SJSA1 (cell line): ENCODE measurements at places on chromosomes 7 and 10. TPM values are rescaled to one million over a fixed set of nuclear protein-coding genes. Genes with fewer than 3 reads are reported as not detected.

DNA sequence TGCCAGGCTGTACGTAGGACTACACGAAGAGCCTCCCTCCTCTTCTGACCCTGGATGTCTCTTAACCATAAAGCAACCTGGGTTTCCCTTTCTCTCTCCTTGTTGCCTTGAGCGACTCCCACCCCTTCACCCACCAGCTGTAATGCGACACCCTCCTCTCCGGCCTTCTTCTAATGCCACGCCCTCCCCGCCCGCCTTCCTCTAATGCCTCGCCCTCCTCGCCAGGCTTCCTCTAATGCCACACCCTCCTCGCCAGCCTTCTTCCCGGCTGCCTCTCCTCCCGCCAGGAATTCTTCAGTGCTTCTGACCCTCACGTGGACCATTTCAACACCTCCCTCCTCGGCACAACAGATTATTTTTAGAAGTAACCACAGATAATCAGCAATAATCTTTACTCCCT lies 348.5 kb upstream of the SHH start:
- no peak for DNase-seq

DNA sequence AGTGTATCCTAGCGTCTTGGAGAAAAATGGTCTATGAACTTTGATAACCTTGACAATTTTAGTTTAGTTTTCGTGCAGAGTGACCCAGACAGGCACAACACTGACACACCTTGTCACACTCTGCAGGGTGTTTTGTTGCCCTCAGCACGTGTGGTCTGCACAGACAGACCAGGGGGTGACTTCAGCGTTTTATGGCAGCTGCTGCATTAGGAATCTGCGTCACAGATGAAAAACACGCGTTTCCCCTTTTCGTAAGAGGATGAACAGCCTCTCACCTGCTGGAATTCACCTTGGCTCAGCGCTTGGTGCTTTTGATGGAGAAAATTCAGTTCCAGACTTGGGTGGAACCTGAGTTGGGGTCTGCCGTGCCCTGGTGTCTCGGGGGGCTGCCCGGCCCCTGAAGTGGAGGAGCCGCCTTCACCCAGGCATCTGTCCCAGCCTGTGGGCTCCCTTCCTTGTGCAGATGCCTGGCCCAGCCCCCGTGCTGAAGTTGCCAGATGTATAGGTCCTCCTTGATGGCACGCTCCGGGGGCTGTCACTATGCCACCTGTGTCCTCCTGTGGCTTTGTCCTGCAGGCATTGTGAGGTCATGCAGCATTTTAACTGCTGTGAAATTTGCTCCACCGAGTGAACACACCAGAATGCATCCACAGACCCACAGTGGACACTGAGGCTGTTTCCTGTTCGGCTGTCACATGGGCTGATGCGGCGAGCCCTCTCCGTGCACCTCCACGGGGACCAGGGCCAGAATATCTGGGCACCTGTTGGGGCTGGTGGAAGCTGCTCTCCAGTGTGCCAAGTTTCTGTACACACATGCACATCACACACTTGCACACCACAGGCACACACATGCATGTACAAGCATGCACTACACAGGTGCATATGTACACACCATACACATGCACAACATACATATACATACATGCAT lies 18.3 kb downstream of the INPP5A start:
- DNase-seq = no peak

- DNase-seq = no peak
Observed at GRCh38 chr7:142478479-142479220, 220.8 kb upstream of the PRSS58 start.

DNA sequence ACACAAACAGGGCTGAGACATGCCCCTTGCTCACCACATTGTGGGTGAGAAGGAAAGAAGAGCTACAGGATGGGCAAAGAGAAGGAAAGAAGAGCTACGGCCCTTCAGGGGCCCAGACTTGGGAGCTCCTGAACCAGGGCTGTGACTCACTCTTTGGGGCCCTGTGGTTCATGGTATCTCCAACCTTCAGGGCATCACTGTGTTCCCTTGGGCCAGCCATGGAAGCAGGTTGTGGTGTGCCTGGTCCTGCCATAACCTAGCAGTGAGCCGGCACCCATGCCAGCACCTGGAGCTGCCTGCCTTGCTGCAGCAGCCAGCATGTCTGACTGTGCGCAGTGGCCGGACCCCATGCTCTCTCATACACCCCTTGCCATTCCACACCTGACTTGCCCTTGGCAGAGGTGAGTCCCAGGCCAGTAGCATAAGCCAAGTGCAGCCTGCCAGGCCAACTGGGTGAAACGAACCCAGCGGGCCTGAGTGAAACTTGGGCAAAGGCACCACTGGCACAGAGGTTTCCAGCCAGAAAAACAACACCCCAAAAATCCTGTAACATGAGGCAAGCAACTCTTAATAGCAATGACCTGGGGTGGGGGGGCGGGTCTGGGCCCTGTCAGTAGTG lies 89.0 kb upstream of the CACUL1 start:
- no peak for DNase-seq

DNA sequence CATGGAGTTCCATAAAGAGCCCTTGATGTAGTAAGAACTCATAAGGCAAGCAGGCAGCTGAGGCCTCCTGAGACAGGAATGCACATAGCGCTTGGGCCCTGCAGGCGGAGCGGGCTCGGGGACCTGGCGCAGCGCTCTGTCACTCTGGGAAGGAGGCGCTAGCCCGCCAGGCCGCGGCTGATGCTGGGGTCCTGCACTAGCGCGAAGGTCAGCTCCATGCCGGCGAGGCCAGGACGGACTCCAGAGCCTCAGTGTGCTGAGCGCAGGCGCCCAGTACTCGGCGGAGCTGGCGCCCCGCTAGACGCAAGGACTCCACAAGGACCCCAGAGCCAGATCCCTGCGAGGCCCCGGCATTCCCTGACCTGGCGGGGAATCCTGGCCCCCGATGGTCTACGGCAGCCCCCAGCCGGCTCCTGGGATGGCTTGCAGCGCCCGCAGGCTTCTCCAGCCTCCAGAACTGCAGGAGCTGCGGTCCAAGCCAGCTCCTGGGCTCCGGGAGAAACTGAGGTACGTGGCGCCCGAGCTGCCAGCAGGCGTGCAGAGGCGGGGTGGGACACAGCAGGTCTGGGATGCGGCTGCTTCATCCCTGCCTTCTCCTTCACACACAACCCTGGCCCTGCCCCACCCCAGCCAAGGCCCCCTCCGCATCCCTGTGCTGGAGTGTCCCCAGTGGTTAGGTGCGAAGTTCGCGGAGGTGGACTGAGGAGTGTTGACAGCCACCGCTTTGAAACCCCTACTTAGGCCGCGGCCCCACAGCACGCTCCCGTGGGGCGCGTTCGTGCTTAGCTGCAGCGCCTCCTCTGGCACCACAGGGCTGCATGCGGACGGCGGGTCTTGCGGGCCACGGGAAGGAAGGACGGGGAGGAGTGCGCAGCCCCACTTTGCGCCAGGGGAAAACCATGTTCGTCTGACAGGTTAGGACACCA lies 761.5 kb upstream of the POM121L12 start:
- no peak for DNase-seq

ADAM8 gene
- total RNA-seq = 0.03 TPM in 1 of 2 replicates, not detected in the other

ACSM6 gene
- total RNA-seq = not detected in 2 replicates

- no peak for DNase-seq
Observed at GRCh38 chr10:70657041-70657440, 15.3 kb upstream of the ADAMTS14 start.

DNA sequence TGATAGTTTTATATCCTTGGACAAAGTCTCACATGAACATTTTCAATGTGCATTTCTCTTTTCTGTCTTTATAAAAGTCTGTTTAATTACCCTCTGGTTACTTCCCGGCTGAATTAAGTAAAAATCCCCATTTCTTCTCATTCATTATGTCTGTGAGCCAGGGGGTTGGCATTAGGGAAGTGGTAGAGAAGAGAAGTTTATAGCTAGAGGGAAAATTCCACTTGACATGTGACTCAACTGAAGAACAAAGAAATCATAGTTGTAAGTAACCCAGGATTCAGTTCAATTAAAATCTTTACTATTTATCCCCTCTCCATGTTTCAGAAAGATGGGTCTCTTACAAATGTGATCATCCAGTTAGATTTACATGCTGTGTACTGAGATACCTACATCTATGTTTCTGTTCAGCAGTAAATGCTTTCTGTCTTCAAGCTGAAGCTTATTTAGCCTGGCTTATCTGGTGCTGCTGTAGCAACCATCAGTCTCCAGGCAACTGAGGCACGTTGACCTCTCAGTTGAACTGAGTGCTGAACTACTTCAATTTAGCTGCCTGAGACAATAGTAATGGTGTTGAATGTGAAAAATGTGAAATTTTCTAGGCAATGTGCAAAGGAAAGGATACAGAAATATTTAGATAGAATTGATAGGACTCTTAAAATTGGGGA lies 181.6 kb downstream of the MLLT10 start:
- peak; percentile 37 for DNase-seq

OR9A2 gene
- total RNA-seq = not detected in 2 replicates

LIPN gene
- not detected in 2 replicates for total RNA-seq
